ENCODE measurements at places on chromosomes 4 and X. TPM values are rescaled to one million over a fixed set of nuclear protein-coding genes. Genes with fewer than 3 reads are reported as not detected.

DNA sequence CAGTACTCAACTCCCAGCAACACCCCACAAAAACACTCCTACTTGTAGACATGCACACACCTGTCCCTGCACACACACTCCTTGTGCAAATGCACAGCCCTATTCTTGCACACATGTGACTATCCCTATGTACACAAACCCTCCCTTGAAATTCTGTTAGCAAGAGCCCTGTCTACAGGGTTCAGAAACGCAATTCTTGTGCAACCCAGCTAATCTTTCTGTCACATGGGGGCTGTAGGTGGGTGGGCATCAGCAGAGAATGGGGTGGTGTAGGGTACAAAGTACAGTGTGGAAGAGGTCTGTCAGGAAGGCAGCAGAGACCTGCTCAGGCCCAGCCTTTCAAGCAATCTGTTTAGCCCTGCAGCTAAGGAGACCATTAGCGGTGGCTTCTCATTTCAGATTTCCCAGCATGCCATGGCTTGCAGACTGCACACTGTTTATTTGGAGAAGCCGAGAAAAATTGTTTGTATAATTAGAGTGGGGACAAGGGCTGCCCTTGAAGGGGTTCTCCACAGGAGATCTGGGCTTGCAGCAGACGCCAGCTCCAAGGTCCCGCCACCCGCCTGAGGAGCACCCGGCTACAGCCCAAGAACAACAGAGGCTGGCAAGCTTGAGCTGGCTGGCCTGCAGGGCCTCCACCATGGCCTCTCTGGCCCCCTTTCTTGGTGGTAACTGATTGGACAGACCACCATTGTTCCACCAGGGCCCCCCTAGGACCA, 144.0 kb upstream of the PJA1 start:
- DNase-seq = no peak

GRCh38 chr4:145760176-145760575, 80.2 kb downstream of the C4orf51 start:
- no peak for DNase-seq

The CXCR3 gene
- 84.9 TPM for total RNA-seq

The NAT8L gene
- 0.08 TPM for total RNA-seq

Data from activated CD4-positive, alpha-beta memory T cell treated with anti-CD3 and anti-CD28 coated beads, Interleukin-2, amount 10 ng/mL, durations not matched to agents 7 days and 5 days (primary cell).